ENCODE measurements at places on chromosomes 12 and 14.

GRCh38 chr12:117649796-117650195 is 288.4 kb upstream of the NOS1 start:
- DNase-seq = no peak

DNA sequence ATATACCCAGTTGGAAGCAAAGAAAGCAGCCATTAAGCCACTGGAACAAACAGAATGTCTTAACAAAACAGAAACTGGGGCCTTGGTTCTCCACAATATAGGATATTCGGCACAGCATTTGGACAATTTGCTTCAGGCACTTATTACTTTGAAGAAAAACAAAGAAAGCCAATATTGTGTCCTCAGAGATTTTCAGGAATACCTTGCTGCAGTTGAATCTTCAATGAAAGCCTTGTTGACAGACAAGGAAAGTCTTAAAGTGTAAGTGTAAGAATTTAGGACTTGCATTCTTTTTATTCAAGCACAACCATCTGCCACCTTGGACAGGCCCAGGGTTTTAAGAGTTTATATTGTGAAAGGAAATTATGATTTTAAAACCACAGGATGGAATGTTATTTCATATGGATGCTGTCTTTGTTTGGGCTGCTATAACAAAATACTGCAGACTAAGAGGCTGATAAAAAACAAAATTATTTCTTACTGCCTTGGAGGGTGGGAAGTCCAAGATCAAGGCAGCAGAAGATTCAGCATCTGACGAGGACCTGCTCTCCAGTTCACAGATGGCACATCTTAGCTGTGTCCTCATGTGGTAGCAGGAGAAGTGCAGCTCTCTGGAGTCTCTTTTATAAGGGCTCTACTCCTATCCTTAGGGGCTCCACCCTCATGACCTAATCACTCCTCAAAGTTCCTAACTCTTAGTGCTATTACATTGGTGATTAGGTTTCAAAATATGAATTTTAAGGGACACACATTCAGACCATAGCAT is 197.0 kb downstream of the SYNE2 start:
- DNase-seq = no peak

DNA sequence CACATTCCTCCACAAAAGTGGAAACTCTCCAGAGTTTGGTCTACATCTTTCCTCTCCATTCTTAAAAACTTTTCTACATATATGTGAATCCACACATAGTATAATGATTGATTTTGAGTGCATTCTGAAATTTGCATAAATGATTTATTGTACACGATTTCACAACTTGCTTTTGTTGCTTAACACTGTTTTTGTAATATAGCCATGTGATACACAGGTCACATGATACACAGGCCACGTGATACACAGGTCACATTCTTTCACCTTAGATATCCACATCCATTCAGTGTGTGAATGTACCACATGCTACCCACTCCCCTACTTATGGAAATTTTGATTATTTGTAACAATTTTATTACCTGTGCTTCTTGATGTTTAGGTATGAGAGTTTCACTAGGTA is 319.1 kb downstream of the ZFP36L1 start:
- DNase-seq = no peak

GRCh38 chr12:75850721-75851462 is 180.7 kb downstream of the PHLDA1 start:
- DNase-seq = peak; percentile 44

DNA sequence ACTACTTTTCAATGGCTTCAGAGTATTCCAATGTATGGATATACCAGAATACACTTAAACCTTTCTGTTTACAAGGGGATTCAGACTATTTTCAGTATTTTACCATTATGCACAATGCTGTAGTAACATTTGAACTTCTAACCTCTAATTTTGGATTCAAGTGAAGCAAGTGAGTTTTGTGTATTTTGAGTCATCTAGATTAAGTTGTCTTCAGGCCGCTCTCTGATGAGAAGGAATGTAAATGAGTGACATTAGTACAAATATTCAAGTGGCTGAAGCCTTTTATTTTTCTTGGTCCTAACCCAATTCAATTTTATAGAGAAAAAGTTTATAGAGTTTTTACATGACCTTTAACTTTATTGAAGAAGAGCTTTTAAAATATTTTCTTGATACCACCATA is 125.6 kb downstream of the PDE3A start:
- DNase-seq = no peak

GRCh38 chr14:74988131-74988530 is 14.6 kb upstream of the EIF2B2 start:
- no peak for DNase-seq

GRCh38 chr14:94671870-94672444 is 59.8 kb downstream of the SERPINA3 start:
- no peak for DNase-seq

GRCh38 chr12:79400481-79400880 is 290.3 kb downstream of the PAWR start:
- DNase-seq = no peak

DNA sequence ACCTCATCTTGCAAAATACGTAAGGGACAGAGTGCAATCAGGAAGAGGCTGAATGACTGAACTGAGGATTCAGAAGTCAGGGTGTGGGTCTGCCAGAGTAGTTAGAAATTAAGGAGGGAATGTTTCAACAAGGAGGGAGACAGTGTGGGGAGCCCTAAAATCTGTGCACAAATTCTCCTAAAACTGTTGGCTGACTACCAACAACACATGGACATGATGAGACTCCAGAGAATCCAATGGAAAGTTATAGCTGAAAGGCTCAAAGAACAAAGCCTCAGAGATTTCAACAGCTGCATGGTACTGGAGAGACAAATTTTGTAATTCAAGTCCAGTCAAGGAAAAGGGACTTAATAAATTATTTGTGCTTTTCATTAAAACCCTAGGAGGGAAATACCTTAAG is 36.1 kb upstream of the NEDD1 start:
- DNase-seq = no peak

DNA sequence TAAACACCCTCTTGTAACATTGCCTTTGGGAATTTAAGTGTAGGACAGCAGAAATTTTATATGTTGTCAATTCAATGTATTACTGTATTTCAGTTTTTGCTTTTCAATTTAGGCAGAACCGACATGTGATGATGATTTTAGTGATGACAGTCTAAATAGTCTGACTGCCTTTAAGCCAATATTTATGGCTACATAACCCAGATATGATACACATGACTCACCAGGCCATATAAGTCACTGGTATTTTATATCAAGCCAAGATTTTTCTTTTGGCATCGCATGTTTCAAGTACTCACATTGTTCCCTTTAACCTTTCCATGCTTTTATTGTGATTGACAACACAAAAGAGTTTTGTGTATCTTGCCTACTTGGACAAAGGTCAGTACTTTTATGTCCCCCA is 13.6 kb upstream of the PPM1A start:
- no peak for DNase-seq

DNA sequence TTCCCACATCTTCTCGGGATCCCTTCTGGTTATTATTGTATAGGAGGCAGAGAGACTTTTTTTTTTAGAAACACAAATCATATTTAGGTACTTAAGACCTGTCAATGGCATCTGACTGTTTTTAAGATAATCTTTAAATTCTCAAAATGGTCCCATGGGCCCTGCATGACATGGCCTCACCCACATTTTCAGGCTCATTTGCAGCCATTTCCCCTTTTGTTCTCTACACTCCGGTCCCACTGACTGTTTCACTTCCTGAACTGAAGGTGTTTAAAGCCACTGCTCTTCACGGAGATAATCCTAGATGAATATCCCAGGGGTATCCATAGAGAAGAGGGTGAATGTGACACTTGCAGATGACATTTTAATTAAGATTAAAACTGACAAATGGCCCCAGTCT is 12.3 kb upstream of the C12orf71 start:
- no peak for DNase-seq

DNA sequence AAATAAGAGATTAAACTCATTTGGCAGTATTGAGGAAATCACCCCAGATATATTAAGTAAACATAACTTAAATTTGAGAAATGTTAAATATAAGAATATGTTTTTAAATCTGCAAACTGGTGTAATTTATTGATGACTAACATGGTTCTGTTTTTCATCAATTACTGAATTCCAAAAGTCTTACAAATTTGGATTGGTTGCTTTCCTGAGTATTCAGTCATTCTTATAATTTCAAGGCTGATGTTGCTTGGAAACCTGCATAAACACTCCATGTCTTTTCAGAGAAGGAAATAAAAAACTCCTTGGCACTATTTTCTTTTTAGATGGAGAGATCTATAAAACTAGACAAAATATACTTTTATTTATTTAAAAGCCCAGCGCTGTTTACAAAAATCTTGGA is 71.7 kb downstream of the NOVA1 start:
- DNase-seq = peak; percentile 41

Data from GM04503 (cell line).